IPS-NIHi11 (cell line): ENCODE measurements at places on chromosomes 7 and 10.

GRCh38 chr10:92175164-92175563 is 115.7 kb downstream of the CPEB3 start:
- DNase-seq, result no peak

DNA sequence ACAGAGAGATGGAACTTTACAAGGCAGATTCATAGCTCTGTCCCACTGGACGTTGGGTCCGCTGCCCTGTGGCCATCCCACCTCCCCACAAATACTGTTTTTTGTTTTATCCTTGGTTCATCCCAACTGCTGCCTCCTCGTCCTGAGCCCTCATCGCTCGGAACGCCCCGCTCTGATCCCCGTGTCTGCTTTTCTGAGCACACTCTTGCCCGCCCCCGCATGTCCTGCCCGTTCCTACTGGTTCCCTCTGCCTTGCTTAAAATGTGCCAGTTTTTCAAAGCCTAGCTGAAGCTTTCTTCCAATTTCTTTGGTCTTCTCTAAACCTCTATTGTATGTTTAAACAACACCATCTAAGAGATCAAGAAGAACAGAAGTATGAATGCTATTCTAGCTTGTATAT is 19.4 kb downstream of the RNF32 start:
- no peak for DNase-seq

DNA sequence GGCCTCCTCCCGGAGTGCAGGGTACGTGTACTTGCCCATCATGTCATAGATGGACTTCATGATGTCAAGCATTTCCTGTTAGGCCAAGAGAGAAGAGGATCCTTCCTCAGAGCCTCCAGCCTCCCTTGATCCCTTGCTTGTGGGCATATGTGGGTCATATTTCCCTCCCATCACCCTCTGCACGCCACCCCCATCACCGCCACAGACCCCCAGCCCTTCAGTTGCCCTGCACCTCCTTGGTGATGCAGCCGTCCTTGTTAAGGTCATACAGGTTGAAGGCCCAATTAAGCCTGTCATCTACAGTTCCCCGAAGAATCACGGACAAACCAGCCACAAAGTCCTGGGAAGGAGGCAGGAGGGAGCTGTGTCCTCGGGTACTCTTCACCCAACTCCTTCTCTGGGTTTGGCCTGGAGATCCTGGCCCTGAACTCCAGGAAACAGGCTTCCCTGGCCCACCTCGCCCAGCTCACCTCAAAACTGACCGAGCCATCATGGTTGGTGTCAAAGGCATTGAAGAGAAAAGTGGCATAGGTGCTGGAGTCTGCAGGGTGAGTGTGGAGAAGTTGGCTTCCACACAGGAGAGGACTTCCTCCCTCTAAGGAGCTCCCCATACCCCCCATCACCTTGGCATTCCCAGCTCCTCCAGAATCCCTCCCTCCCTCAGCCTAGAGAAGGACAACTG is 9.8 kb upstream of the OGA start:
- DNase-seq, result no peak

DNA sequence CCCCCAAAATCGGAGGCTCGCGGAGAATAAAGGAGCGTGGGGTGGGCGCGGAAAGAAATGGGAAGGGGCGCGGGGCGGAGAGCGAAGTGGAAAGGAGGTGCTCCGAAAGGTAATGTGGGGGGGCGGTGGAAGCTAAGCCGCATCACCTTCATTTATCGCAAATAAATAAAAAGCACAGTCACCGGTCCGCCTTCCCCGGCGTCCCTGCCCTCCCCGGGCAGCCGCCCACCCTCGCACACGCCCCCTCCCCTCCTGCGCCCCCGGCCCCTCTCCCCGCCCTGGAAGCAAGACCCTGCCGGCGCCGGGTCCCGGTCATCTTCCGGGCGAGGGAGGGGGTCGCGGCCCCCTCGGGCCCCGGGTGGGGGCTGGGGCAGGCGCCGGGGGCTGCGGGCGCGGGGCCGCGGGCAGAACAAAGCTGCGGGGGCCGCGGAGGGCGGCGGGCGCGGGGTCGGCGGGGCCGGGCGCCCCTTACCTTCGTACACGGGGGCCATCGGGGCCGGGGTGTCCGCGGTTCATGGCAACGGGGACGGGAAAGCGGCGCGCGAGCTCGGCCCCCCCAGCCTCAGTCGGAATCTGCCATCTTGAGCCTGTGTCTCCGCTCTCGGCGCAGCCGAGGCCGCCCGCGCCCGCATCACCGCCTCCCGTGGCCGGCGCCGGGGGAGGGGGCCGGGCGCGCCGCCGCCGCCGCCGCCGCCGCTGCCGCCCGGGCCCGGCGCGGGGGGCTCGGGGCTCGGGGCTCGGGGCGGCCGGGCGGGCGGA is 486 bp downstream of the HIPK2 start:
- peak; percentile 68 for DNase-seq

DNA sequence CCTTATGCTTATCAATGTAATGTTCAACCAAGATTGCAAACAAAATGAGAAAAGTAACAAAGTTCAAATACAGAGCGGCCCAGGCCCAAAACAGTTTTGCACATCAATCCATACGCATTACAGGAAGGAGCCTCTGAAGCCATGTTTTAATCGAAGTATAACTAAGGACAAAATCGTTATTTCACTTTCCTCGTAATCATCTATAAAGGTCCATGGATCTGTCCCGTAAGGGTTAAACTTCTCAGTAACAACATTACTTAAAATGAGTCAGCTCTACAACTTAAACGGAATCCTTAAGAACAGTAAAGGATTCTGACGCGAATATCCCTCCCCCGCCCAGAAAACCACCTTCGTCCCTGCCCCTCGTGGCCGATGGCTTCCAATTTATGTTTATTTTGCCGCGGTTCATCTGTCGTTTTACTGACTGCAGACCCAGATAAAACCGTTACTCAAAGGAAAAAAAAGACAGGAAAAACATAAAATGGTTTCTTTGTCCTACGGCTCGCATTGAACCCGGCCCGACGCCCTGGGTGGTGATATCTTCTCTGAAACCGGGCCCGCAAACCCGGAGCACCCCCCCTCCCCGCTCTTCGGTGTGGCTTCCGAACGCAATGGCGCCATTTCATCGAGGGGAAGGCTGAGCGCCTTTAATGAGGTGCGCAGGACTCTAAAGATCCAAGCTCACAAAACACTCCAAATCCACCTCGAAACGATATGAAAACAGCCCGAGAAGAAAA is 1.1 kb downstream of the HNRNPA2B1 start:
- DNase-seq, result no peak

DNA sequence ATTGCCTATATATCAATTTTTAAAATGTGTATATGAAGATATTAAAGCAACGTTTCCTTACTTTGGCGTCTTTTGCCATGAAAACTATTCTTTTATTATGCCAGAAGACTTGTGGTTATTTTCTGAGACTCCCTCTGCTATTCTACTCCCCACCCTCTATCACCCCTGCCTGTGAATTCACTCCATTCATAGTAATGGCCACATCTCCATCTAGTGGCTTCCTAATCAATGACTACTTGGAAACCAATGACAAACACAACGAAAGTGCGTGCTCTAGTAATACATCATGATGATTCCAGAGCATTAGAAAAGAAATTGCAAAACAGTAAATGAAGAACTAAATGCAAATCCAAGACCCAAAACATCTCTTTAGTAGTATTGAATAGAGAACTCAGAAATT is 186.7 kb upstream of the HGF start:
- peak; percentile 54 for DNase-seq

- peak; percentile 77 for DNase-seq
Measured at GRCh38 chr7:77537136-77537777, at the start of gene PTPN12. PTPN12 (plus strand) TSS chr7:77537295; CDS start chr7:77537547, 252 bp downstream.

- no peak for DNase-seq
Measured at GRCh38 chr7:157551325-157552070, 214.7 kb downstream of the DNAJB6 start.

- DNase-seq, result no peak
Measured at GRCh38 chr7:23074443-23075261, 30.9 kb upstream of the KLHL7 start.

GRCh38 chr7:153939177-153939576 is 113.0 kb upstream of the DPP6 start:
- no peak for DNase-seq

DNA sequence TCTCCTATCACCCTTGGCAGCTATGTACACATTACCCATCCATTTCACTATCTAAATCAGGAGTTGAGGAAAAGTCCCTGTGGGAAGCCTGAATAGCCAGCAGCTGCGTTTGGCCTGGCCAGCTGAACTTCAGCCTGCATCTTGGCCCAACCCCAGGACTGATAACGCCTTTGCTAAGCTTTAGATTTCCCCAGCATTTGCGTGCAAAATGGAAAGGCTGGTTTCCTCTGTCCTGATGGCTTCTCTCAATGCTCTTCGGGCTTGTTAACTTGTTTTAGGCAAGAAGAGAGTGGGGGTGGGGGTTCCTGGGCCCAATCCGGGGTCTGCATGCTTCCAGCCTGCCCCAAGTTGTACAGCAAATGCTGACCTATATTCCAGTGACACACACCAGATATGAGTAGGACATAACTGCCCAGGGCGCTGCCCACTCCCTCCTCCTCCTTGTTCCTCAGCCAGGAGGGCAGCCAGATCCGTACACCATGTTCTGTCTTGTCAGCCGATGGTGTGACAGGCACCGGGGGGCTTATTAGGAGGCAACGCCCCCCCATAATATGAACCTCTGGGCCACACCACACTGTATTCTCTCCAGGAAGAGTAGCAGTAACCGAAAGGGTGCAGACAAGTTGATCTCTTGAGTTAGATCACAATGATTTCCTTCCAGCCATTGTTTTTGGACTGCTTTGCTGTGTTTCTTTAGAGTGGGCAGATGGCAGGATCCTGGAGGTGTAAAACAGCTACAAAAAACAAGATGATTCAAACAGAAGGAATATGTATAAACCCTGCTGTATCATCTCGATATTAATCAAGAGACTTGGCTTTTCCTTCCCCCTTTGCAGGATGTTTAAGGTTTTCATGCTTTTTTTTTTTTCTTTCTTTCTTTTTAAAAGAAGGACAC is 339.0 kb downstream of the RNLS start:
- no peak for DNase-seq

GRCh38 chr7:107982918-107983389 is 20.0 kb downstream of the LAMB1 start:
- DNase-seq, result no peak

DNA sequence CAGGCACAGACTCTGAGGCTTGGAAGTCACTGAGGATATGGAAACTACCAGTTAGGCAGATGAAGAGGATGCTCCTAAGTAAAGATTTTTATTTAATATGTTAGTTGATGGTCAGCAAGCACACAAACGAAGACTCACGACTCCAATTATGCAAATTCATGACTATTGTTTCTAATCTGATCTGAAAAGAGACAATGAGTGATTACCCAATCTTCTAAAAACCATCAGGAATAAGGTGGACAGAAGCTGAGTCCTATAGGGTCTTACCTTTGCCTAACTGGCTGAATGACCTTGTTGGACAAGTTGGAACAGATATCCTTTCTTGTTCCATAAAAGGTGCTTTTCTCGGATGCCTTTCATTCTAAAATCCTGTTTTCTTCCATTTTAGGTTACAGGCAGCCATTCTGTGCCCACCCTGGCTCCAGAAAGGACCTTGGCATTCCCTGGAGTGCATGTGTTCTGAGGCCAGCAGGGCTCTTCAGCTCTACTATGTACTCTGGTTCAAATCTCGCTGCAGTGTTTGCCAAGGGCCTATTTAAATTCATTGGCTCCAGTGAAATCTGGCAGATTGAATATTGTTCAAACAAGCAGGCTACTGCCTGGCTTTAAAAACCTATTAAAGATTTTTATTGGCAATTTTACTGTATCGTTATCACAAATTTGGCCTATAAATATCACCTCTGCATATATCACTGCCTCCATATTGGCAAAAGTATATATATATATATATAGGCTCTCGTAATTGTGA is 77.5 kb downstream of the SLC25A13 start:
- no peak for DNase-seq

DNA sequence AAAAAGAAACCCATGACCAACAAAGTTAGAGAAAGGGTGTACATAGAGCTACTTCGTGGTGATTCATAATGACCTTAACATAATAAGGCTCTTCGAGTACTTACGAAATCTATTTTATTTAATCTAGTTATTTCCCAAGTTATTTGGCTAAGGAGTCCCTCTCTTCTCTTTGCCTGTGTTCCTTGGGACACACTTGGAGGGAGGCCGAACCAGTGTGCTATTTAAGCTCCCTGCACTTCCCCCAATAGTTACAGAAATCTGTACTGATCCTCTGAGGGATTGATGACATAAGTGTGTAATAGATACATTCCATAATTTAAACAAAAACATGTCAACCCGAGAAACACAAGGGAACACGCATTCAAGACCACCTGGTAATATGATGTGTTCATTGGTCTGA is 351.1 kb downstream of the GATA3 start:
- no peak for DNase-seq

DNA sequence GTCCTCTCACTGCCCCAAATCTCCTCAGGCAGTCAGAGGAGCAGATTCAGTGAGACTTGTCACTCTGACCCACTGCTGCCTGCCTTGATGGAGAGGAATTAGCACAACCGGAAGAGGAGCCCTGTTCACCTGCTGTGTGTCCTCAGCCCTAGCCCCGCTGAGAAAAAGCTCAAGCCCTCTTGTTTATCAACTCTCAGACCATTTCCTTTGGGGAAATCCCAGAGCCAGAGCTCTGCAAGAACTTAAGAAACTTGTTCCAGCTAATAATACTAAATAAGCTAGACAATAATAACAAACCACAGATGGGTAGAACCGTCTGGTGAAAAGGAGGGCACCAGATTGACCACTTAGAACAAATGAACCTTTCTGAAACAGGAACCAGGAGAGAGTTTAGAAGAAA is 37.7 kb upstream of the ITGB1 start:
- DNase-seq, result no peak

DNA sequence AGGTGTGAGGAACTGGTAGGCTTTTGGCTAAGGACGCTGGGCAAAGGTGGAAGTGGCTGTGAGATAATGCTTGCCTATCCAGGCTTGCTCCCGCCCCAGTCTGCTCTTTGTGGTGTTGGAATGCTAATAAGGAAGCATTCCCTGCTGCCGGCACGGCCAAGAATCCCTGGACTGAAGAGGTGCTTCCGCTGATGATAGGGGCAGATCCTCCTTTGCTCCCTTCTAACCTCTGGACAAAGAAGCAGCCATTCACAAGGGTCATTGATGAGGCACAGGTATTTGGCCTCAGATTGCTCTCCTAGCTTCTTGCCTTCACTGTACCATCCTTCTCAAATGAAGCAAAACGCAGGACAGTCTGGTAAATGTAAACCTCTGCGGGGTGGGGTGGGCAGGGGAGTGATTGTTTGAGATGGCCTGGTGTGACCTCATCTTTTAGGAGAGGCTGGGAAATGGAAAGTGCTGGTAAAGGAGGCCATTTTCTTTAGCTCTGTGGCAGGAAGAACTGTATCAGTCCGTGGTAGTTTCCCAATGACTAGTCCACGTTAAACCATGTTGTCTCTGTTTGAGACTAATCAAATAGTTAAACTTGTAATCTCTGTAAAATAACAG is 1.7 kb downstream of the PGAM1 start:
- DNase-seq, result peak; percentile 45

GRCh38 chr7:41174521-41174920 is 528.4 kb downstream of the INHBA start:
- DNase-seq, result no peak
